ENCODE measurements at places on chromosomes 3 and 15.

DNA sequence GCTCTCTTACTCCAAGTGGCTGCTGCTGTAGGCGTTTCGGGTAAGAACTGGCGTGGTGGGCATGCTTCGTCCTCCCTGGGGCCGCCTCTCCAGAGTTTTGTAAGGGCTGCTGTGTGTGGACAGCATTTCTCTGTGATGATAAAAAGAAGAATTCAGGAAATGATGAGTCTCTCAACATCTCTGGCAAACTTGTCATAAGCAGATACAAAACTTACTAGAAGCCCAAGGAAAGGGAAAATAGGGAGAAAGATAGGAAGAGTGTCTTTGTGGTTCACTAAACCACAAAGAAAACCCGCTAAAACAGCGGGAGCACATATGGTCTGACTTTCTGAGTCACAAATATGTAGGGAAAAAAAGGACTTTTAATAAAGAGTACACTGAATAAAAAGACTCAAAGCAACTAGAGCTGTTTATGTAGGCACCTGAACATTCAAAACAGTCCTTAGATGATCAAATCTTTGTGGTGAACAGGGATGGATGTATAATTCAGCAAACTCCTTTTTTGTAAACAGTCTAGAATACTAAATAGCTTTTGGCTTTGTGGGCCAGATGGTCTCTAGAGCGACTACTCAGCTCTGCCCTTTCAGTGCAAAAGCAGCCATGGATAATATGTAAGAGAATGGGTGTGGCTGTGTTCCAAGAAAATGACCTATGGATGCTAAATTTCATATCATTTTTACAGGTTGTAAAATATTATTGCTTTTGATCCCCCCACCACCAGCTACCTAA is 60.4 kb upstream of the LMOD3 start:
- DNase-seq, result no peak

DNA sequence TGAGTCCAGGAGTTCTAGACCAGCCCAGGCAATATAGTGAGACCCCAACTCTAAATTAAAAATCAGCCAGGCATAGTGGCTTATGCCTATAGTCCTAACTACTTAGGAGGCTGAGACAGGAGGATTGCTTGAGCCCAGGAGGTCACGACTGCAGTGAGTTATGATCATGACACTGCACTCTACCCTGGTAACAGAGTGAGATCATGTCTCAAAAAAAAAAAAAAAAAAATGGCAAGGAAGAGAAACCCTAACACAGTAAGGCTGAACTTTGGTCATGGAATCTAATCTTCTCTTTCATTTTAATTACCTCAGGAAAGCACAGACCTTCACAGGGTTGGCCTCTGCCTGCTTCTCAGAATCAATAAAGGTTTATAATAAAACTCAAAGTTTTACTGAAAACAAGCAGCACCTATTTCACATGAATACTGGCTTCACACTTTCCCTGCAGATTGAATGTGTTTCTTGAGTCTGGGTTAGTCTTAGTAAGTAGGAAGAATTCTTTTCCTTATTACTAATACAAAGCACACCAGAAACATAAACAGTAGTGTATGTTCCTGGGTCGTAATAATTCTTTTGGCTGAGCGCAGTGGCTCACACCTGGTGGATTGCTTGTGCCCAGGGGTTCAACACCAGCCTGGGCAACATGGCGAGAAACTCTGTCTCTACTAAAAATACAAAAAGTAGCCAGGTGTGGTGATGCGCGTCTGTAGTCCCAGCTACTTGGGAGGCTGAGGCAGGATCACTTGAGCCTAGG is 11.6 kb upstream of the NR2C2 start:
- no peak for DNase-seq

DNA sequence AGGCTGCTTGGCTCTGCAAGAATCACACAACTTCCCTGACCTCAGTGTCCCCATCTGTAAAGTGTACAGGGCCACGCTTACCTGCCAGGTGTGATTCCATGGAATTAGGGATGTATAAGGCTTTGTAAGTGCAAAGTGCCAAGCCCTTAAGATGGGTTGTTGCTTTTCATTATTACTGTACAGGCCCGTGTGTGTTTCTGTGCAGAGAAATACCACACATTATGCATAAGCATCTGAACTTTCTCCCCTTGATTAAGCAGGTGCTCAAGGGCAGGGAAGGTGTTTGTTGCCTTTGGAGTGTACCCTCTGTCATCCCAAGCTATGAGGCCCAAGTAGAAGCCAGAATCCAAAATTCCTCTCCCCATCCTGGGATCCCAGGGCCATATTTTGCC is 13.6 kb upstream of the HRH1 start:
- no peak for DNase-seq

DNA sequence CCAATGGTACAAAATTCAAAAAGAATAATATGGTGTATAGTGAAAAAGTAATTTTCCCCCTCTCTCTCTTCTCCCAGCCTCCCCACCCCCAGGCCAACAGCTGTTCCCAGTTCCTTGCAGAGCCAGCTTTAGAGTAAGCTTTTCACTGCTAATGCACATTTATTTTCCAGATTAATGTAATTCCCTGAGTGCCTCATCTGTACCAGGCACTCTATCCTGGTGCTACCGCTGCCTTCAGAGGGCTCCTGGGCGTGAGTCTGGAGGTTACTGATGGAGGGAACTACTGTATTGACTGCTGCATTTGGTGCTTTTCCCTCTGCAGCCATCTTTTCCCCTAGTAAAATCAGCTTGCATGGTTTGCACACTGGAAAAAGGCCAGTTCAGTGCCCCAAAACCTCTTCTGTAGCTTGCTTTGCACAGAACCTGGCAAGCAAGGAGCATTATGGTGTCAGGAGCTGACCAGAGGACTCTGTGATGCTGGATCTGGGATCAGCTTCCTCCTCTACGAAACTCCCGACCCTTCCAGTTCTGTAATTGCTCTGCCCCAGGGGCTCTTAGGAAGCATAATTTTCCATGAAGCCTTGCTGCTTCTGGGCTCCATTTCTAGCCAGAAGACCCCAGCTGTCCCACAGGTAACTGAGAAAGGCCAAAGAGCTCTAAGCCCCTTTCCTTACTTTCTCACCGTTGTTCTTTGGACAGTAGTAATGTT is 8.5 kb upstream of the USP3 start:
- DNase-seq, result peak; percentile 33

DNA sequence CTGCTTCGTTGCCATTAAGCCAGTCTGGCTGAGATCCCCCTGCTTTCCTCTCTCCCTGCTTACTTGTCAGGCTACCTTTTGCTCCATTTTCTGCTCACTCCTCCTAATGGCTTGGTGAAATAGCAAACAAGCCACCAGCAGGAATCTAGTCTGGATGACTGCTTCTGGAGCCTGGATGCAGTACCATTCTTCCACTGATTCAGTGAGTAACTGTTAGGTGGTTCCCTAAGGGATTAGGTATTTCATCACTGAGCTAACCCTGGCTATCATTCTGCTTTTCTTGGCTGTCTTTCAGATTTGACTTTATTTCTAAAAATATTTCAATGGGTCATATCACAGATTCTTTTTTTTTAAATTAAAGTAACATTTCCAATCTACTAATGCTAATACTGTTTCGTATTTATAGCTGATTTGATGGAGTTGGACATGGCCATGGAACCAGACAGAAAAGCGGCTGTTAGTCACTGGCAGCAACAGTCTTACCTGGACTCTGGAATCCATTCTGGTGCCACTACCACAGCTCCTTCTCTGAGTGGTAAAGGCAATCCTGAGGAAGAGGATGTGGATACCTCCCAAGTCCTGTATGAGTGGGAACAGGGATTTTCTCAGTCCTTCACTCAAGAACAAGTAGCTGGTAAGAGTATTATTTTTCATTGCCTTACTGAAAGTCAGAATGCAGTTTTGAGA is 25.0 kb downstream of the CTNNB1 start:
- no peak for DNase-seq

GRCh38 chr15:71511796-71512681 is 298.3 kb upstream of the NR2E3 start:
- DNase-seq, result peak; percentile 76

GRCh38 chr15:49248291-49248690 is 78.2 kb downstream of the GALK2 start:
- DNase-seq, result no peak

- DNase-seq, result no peak
Measured at GRCh38 chr3:110301781-110302180, 769.8 kb upstream of the NECTIN3 start.

DNA sequence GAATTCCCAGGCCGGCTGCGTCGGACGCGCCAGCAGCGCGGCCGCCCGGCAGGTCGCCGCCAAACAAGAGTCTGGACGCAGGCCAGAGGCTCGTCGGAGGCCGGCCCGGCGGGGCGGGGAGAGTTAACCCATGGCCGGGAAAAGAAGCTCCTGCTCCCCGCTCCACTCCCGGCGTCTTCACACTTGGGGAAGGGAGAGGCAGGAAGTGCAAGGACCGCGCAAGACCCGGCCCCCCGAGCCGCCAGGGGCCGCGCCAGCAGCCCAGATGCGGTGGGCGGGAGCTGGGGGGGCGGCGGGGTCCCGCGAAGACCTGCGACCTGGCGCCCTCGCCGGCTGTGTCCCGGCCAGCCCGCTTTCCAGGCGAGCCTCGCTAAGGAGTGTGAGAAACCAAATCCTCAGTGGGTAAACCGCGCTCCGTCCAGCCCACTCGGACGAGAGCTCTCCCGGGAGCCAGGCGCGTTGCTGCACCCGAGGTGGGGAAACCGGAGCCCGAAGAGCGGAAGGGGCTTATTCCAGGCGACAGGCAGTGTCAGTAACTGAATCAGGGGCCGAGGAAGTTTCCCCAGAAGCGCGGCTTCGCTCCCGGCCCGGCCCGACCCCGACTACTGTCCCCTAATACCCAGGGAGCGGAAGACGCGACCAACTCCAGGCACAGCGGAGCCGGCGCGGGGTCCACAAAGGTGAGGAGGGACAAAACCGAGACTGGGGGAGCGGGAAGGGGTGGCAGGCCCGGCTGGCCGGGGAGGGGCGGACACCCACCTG is 721 bp downstream of the ADAMTS7 start:
- DNase-seq, result no peak

- DNase-seq, result no peak
Measured at GRCh38 chr15:42392309-42393024, 33.2 kb downstream of the CAPN3 start.

- DNase-seq, result no peak
Measured at GRCh38 chr15:29289173-29289572, 19.6 kb upstream of the NSMCE3 start.

DNA sequence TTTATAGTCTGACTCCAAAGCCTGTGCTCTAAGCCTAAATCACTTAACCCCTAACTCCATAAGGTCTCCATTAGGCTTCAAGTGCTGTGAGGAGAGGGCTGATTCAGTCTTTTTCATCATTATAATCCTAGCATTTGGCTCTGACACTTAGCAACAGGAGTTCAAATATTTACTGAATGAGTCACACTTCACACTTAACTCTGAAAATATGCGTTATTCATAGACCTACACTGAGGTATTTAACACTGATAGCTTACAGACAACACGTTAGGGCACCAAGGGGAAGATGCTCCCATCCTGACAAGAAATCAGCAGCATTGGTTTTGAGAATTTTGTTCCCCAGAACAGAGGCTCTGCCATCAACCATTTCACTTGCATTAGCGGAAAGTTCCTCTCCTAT is 53.5 kb downstream of the MSL2 start:
- DNase-seq, result peak; percentile 67

GRCh38 chr15:51620641-51621040 is 1.9 kb downstream of the DMXL2 start:
- DNase-seq, result peak; percentile 47

DNA sequence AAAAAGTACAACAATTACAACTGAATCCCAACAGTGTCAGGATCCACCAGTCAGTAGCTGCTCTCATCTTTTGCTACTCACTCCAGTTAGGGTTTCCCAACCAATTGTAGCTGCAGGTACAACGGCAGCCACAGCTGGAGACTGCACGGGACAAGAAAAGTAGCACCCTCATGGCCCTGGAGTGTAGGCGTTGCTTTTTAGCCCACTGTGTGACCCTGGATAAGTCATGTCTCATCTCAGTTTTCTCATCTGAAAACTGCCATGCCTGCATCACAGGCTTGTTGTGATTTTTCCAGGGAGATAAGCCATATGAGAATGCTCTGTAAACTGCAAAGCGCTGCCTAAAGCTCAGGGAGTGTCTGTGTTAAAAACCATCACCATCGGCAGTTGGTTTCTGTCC is 535.6 kb upstream of the IL12A start:
- no peak for DNase-seq

DNA sequence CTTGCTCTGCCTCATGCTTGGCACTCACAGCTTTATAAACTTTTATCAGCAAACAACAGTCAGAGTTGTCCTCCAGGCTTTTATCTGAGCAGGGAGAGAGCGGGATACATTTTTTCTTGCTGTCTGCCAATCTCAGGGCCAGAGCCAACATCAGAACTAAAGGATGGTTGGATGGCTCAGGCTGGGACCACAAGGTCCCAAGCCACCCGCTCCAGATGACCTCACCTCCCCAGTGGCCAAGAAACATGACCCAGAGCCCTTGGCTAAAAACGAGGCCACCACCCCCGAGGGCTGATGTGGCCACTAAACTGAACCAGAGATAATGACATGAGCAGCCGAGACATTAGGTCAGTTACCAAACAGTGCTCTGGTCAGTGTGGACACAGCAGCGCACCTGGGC is 18.8 kb upstream of the SPATA12 start:
- no peak for DNase-seq

Measured in NCI-H1417 (cell line).